CD4-positive, alpha-beta T cell treated with Interleukin-4 for 1 hour (primary cell): ENCODE measurements at places on chromosomes 16 and 17.

- DNase-seq: no peak
These were observed 10.3 kb upstream of the RARA start for GRCh38 chr17:40298726-40299125.

DNA sequence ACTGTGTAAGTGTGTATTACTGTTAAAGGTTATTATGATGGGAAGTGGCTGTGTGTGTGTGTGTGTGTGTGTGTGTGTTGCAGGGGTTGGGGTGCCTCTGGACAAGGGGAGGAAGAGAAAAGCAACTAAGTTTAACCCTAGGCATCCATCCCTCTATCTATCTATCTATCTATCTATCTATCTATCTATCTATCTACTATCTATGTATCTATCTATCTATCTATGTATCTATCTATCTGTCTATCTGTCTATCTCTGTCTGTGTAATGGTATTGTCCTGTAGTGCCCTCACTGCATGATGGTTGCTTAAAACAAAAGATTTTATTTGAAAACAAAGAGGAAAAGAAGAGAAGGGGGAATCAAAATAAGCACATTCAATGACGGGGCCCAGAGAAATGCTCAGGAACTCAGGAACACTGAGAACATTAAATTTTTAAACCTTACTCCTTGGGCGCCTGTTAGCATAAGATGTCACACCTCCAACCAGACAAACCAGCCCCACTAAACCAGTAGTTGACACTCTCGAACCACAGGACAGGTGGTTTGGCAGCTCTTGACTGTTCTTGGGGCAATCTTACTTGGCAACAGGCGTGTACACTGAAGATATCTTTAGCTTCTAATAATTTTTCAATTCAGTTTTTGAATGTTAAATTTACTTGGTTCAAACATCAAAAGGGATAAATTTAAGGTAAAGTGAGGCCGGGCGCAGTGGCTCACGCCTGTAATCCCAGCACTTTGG lies 5.1 kb upstream of the RPL26 start:
- DNase-seq: peak; percentile 48

GRCh38 chr16:4519274-4520058 lies 19.1 kb downstream of the CDIP1 start:
- no peak for DNase-seq

GRCh38 chr16:55569025-55569424 lies 2.5 kb downstream of the CAPNS2 start:
- DNase-seq: no peak

- no peak for DNase-seq
These were observed 519 bp upstream of the NTN1 start for GRCh38 chr17:9020824-9021157.

GRCh38 chr17:42403150-42403549 lies 14.9 kb upstream of the STAT3 start:
- peak; percentile 47 for DNase-seq

DNA sequence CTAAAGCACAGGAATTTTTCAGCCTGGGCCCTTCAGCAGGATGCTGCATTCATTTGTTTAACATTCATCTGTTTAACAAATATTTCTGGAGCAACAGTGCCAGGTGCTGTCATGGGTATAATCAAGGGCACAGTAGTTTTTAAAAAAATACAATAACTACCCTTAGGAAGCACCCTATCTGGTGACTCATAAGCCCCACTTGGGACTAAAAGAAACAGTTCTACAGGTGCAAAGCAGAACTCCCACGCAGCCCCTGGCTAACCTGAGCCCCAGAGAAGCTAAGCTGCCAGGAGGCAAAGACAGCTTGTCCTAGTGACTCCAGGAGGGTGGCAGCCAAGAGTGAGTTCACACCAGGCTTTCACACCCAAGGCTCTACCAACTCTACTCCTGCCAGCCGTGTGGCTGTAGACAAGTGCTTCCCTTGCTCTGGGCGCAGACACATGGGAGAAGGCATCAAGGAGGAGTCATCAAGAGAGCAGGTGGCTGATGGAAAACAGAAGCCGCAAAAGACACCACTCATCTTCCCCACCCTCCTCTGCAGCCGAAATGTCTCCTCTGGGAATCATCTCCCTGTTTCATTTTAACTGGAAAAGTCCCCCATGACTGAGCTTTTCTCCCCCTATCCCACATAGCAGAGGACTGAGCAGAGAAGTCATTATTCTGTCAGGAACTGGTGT lies 14.4 kb downstream of the CUEDC1 start:
- DNase-seq: no peak

DNA sequence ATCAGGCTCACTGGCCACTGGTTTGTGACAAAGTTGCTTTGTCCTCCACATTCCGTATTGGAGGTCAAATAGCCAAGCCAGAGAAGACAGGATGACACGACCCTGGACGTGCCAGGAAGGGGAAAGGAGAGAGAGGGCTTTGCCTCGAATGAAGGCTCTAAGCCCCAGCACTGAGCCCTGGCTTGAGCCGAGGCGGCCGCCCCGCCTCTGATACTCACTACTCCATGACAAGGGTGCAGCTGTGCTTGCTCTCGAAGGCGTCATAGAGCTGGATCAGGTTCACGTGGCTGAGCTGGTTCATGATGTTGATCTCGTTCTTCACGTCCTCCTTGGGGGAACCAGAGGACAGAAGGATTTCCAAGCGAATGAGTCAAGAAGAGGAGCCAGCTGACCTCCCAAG lies 19.3 kb downstream of the MYLK3 start:
- DNase-seq: no peak

DNA sequence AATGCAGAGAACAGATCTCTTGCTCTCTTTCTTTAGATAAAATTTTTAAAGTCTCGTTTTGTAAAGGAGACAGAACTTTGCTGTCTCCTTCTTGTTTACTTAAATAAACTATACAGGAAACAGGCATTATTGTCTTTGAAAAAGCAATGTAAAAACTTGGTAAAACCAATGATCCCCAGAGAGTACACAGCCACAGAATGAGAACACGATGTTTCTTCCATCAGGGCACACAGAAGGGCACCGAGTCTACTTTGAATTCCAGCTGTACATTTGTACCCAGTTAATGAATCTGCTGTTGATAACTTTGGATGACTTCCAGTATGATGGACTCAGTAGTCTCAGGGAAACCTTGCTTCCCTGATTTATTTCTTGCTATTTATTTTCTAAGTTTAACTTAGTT lies 8.1 kb upstream of the TMEM100 start:
- DNase-seq: no peak

DNA sequence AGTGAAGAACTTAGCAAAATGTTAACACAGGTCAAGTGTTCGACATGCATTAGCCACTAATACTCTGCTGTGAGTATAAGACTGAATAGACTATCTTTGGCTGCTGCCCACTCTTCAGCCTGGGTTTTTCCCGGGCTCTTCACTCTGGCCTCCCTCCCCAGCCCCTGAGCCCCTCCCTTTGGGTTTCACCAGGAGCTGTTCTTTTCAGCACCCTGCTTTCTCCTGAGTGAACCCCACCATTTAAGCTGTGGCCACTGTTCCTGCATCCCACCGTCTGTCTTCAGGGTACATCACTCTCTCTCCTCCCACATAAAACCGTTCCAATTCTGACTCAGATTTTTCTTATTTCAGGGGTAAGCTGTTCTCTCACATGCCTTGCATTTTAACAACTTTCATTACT lies 92.0 kb upstream of the ASIC2 start:
- DNase-seq: no peak

GRCh38 chr17:47066095-47066494 lies 87.0 kb upstream of the RPRML start:
- DNase-seq: no peak

GRCh38 chr16:65176603-65177002 lies 54.7 kb upstream of the CDH11 start:
- DNase-seq: no peak

DNA sequence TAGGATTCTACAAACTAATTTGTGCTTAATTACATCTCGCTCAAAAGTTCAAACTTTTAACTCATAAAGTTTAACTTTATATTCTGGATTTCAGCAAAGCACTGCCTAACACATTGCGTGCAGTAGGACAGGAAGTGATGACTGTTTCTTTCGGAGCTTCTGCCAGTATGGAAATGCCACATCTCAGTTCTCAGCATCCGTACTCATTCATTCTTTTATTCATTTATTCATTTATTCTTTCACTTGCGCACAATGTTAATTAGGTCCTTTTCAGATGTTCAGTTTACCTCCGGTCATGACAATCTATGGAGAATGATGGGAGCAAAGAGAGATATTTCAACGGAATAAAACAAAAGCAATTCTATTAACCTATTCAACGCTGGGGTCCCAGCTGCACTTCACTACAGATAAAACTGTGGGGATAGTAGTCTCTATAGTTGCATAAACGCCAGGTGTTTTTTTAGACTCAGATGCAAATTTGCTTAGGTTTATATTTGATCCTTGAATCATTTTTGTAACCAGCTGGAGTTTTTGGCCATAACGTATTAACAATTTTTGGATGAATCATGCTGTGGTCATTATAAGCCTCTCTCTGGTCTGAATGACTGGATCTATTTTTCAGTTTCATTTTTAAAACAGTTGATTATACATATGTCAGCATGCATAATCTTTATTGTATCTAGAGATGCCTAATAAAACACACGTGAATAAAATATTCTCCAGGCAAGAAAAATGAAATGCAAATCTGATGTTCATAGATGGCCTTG lies 143.9 kb downstream of the KCNJ2 start:
- DNase-seq: no peak

DNA sequence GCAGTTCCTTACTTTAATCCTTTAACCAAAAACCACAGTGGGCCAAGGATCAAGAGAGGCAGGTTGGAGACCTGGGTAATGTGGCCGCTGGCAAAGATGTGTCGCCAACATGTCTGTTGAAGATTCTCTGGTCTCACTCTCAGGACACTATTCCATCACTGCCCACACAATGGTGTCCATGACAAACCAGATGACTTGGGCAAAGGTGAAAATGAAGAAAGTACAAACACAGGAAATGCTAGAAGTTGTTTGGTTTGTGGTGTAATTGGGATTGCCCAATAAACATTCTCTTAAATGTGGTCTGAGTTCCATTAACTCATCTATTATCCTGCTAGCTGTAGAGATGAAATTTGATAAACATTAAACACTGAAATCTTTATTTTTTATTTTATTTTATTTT lies 43.3 kb downstream of the SALL1 start:
- no peak for DNase-seq

DNA sequence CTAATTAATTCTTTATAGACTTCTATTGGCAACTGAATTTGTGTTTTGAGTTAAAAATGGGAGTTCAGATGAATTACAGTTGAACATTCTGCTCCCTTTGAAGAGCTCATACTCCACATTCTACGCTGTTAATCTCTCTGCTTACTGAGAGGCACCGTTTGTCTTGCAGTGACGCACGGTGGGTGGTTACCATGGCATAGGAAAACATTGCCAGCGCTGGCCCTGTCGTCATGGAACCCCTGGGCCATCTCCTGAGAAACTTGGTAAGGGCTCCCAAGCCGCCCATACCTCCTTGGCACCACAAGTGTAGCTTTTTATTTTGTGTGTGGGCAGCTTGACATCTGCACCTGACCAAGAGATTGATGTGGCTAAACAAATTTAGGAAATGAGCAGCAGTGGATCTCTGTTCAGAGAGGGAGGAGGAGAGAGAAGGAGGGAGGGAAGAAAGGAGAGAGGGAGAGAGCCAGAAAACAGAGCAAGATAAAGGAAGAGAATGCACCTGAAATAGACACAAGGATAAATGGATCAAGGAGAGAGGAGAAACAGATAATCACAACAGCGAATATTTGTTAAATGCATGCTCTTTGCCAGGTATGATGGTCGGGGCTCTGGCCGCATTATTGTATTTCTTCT lies 398.5 kb downstream of the HAPSTR1 start:
- DNase-seq: no peak

GRCh38 chr17:879546-880442 lies 97.6 kb downstream of the MRM3 start:
- peak; percentile 74 for DNase-seq

DNA sequence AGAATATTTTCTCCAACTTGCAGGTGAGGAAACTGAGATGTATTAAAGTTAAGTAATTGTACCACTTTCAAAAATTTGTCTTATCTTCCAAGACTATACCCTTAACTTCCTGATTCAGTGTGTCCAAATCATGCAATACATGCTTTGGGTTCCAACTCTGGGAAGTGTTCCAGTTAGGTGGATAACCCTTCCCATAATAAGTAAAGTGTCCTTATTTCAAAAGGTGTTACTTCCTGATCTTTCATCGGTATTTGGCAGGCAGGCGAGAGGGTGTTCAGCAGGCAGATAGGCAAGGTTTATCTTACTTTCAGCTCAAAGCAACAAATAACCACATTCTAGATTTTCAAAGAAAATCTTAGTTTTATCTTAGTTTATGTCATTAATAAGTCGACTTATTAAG lies 46.3 kb upstream of the ARHGAP44 start:
- no peak for DNase-seq

DNA sequence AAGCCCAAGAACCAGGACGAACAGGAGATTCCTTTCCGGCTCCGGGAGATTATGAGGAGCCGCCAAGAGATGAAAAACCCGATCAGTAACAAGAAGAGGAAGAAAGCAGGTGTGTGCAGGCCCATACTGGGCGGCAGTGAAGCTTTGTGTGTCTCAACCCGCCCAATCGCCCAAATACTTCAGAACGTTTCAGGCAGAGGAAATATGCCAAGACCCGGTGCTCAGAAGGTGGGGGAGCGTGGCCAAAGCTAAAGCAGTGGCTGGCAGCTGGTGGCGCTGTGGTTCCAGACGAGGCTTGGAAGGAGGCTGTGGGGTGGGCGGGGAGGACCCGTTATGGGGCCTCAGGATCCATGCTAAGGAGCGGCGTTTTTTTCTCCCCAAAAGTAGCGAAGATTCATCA lies 1.2 kb downstream of the CCDC137 start:
- no peak for DNase-seq

DNA sequence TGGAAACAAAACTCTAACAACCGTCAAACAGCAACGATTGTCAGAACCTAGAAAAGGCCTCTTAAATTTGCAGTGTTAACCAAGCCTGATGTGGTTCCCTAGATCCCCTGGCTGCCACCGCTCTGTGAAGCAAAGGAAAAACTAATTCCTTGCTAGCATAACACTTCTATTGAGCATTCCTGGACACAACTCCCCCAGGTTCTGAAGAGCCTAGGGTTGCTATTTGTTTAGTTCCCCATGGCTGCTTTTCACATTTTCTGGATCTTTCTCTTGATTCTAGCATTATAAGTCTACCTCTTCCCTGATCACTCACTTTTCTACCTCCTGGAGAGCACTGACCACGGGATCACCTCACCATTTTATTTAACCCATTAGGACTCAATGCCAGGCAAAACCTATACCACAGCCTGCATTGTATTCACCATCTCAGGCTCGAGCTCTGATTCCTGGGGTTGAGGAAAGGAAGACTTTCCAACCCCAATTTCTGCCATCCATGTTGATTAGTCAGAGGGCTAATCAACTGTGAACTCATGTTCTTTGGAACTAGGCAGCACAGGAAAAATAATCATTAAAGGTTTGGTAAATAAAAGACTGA lies 692 bp upstream of the KCNJ16 start:
- DNase-seq: no peak

- no peak for DNase-seq
These were observed 25.2 kb downstream of the CD300A start for GRCh38 chr17:74491626-74492025.
